Peyer's patch (tissue), 4 donors: ENCODE measurements at places on chromosomes 12 and 14. TPM values are rescaled to one million over a fixed set of nuclear protein-coding genes. Genes with fewer than 3 reads are reported as not detected.

Gene PDE3A
- 144 TPM for total RNA-seq

Gene SIRT4
- total RNA-seq, result 6.3 TPM

Gene TMPRSS12
- total RNA-seq, result not detected

Gene CLEC4E
- not detected for total RNA-seq

Gene CDH24
- total RNA-seq, result 1.1 TPM

Gene NEUROD4
- not detected for total RNA-seq

Gene SOAT2
- total RNA-seq, result 34.5 TPM

Gene CD27
- total RNA-seq, result 1.8 TPM

Gene DLK1
- total RNA-seq, result not detected

Gene DPPA3
- total RNA-seq, result not detected

Gene PLD4
- total RNA-seq, result 1.7 TPM

Gene NPAS3
- total RNA-seq, result 2.1 TPM

Gene KRT77
- not detected for total RNA-seq

Gene IFNG-AS1
- not detected for total RNA-seq

Gene AKAP3
- not detected for total RNA-seq

Gene OASL
- 0.94 TPM for total RNA-seq

Gene KRT83
- not detected for total RNA-seq

Gene CIROP
- total RNA-seq, result not detected

Gene ASCL1
- total RNA-seq, result not detected

Gene TUNAR
- not detected for total RNA-seq

Gene GPRC5D
- total RNA-seq, result not detected

Gene JPH4
- 8.3 TPM for total RNA-seq

Gene PPP1R3E
- 16.5 TPM for total RNA-seq

Gene INHBC
- not detected for total RNA-seq

Gene ZFHX2
- 0.76 TPM for total RNA-seq

Gene PROX2
- total RNA-seq, result not detected

Gene SUPT16H
- 86.6 TPM for total RNA-seq

Gene PCED1B
- not detected for total RNA-seq

Gene STAB2
- total RNA-seq, result 0.83 TPM

Gene SLC17A8
- total RNA-seq, result not detected

Gene NRXN3
- 1.6 TPM for total RNA-seq

Gene SLC22A17
- 4.8 TPM for total RNA-seq

Gene INHBE
- not detected for total RNA-seq

Gene ANKRD33
- total RNA-seq, result not detected

Gene NUAK1
- total RNA-seq, result 2.1 TPM

Gene SLCO1B1
- total RNA-seq, result not detected

Gene G2E3
- 6.4 TPM for total RNA-seq

Gene KRT81
- not detected for total RNA-seq
